ENCODE measurements at places on chromosomes 5 and 9.

DNA sequence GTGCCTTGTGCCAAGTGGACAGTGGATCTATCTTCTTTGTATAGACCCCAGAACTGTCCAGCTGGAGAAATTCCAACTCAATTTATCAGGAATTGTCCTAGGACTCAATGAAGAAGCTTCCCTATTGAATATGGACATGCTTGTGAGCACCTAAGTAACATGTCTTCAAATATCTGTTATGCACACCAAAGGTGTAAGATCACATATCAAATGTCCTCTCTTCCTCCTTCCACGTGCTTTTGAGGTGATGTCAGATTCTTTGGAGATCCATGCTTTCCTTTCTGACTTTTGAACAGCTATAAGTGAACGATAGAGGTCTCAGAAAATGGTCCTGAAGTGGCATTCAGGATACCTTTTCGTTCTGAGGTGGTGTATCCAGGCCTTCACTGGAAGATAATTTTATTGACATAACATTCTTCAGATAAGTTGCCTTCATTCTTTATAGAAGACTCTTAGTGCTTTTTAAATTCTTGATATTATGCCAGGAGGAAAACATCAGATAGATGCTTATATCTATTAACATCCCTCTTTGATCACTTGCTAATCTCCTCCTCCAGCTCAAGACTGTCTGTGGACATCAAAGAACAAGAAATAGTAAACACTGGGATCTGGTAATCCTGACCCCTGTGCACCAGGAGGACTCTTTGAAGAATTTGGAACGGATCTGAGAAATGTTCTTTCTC is 246.4 kb downstream of the SMARCA2 start:
- no peak for DNase-seq

GRCh38 chr5:91283326-91283725 is 99.8 kb downstream of the ARRDC3 start:
- no peak for DNase-seq

DNA sequence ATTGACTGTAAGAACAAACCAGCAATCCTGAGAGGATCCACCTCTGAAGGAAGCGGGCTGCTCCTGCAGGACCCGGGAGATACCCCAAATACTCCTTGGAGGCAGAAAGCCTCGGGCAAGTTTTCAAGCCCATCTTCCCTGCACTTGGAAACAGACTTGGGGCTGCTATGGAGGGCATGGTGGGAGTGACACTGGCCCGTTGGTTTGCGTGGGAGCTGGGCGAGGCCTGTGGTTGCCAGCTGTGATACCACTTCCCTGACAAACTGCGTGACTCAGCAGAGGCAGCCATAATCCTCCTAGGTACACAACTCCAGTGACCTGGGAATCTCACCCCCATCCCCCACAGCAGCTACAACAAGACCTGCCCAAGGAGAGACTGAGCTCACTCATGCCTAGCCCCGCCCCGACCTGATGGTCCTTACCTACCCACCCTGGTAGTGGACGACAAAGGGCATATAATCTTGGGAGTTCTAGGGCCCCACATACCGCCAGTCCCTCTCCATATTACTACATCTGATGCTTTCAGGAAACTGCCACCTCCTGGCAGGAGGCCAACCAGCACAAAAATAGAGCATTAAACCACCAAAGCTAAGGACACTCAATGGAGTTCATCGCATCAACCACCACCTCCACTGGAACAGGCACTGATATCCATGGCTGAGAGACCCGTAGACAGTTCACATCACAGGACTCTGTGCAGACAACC is 38.1 kb upstream of the VLDLR start:
- DNase-seq = no peak

DNA sequence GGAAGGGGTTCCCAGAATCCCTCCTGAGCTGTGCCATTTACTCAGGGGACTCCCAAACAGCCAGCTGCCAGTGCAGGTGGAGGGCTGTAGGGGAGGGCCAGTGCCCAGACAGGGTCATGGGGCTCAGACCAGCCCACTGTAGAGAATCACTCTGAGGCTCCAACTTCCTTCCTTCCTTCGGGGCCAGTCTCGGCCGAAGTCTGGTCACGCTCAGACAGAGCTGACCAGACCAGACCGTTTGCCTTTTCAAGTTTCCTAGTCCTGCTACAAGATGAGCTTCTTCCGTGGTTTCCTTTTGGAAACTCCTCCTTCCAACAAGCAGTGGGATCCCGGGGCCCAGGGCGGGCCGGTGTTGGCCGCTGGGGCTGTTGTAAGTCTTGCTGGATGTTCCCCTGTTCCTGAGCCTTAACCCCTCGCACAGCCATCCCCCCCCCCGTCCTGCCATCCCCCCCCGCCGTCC is 52.6 kb downstream of the SAR1B start:
- no peak for DNase-seq

GRCh38 chr5:6393596-6394194 is 15.3 kb upstream of the MED10 start:
- DNase-seq = no peak

DNA sequence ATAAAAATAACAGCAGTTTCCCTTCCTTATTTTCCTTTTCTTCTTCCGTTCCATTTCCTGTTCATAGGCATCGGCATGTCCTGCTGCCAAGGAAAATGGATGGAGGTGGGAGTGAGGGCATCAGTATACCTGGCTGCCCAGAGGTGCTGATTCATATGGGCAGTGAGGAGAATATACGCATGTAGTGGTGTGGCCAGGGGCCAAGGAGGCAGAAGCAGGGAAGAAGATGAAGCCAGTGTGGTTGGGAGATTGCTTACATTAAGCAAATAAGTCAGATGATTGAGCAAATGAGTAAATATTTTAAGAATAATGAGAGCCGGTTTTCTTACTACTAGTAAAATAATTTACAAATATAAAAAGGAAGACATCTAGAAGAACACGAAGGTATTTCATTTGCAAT is 344.9 kb upstream of the PAPPA start:
- no peak for DNase-seq

DNA sequence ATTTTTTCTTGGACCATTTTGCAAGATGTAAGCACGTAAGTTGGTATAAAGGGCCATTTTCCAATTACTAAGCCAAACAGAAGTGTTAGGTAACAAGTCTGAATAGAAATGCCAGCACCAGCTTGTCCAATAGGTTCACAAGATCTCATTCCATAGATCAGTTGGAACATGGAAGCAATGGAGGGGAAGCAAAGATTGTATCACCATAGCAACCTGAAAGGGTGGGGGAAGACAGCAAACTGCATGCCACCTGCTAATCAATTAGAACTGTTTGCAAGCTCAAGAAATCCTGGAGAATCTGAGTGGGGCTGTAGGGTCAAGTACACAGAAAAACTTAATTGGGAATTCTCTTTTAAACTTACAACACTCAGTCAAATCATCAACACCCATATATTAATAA is 264.9 kb upstream of the EFNA5 start:
- no peak for DNase-seq

GRCh38 chr5:2779459-2779858 is 28.0 kb upstream of the IRX2 start:
- DNase-seq = no peak

DNA sequence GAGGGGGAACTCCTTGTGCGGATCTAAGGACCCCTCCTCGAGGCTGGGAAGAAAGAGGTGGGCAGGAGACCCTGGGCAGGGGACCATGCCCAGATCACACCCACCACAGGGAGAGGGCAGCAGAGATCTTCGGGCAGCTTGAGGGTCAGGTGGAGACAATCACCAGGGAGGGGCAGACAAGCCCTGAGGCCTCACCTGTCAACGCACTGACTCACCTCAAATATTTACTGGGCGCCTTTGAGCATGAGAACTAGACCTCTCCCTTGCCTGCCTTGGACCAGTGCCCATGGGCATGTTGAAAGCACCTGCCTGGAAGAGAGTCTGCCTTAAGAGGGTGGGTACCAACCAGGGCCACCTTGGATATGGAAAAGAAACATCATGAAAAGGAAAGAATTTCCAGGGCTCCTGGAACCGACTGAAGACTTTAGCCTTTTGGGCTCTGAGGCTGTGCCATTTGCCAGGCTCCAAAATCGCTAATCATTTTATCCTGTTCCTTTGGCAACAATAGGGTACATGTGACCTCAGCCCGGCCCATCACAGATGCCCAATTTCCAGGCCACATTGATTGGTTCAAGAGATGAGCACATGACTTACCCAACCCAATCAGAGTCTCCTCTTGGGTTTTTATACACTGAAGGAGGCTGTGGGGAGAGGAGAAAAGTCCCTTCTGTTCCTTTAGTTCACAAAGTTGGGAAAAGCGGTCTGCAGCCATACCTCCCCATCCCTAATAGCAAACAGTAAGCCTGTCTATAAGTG is 10.4 kb upstream of the SPINK4 start:
- DNase-seq = peak; percentile 66

DNA sequence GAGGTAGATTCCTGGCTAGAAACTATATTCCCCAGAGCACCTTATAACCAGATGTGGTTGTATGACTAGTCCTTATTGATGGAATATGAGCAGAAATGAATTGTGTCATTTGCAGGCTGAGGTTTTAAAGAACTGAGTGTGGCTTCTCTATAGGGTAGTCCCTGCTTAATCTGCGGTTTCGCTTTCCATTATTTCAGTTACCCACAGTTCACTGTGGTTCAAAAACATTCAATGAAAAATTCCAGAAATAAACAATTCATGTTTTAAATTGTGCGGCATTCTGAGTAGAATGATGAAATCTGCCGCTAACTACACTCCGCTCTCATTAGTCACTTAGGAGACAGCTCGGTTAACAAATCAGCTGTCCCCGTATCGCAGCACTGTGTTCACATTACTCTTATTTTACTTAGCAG is 65.1 kb downstream of the ANKRD55 start:
- DNase-seq = no peak

GRCh38 chr5:77209495-77210090 is 887 bp upstream of the PDE8B start:
- DNase-seq = no peak

GRCh38 chr5:163407034-163407655 is 30.2 kb upstream of the CCNG1 start:
- DNase-seq = no peak

GRCh38 chr9:117084221-117084620 is 330.6 kb downstream of the ASTN2 start:
- DNase-seq = no peak

DNA sequence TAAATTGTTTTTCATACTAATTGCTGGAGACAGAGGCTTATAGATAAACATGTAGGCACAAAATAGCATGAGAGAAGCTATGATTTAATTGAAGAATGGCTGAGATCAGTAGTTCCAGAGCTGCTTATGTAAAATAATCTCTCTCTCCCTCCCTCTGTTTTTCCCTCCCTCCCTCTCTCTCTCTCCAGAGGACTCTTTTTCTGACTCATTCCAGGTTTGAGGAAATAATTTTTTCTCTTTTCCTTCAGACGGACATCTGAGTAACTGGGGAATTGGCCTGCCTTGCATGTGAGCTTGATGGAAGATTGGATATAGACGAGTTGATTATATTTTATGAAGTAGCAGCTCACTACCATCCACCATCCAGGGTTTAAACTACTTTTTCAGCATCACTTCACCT is 35.5 kb downstream of the KCTD16 start:
- no peak for DNase-seq

- no peak for DNase-seq
These were observed 7.5 kb upstream of the SLC12A7 start for GRCh38 chr5:1119312-1119831.

GRCh38 chr5:71960195-71960594 is 147.1 kb upstream of the MAP1B start:
- DNase-seq = no peak

DNA sequence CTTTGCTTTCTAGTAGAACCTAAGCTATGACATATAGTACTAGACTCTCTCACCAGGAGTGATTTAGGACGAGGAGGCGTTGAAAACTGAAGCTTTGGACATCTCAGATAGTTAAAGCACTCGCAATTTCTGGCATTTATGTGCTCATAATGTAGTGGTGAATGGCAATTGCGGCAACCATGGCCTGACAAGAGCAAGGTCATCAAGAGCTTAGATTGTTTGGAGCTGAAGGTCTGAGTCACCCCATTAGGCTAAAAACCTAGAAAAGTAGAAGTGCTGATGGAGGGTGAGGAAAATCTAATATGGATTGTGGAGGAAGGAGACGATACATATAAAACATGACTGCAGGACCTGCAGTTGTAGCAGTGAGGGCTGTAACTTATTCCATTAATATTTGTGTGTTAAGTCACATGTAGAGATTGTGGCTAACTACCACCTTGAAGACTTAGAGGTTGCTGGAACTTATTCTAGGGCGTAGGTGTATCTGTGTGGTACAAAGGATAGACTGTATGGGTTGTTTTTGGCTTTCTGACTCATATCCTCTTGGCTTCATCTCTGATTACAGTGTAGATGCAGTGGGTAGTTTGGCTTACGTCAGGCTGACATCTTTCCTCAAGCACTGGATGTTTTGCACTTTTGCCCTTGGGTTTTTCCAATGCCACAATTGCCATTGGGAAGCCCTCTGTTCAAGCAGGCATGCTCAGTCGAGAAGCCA is 138.9 kb upstream of the CDKN2B start:
- no peak for DNase-seq

GRCh38 chr5:20959347-20959746 is 971.3 kb upstream of the CDH18 start:
- DNase-seq = no peak

DNA sequence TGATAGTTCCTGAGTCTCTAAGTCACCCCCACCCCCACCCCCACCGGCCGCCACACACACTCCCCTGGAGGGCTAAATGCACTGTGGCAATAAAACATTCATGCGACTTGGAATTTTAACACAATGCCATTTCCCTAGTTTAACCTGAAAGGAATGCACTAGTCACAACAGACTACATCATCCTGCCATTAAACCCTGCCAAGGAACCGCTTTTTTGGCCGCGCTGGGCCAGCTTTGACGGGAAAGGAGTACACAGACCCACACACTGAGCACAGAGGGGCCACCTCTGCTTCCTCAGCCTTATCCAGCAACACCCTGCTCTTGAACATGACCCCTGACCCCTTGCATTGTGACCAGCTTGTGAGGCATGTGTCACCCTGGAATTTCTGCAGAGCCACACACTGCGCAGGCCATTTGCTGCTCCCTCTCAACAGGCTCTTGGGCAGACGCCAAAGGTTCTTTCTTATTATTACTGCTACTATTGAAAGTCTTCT is 165.3 kb downstream of the BNC2 start:
- no peak for DNase-seq

DNA sequence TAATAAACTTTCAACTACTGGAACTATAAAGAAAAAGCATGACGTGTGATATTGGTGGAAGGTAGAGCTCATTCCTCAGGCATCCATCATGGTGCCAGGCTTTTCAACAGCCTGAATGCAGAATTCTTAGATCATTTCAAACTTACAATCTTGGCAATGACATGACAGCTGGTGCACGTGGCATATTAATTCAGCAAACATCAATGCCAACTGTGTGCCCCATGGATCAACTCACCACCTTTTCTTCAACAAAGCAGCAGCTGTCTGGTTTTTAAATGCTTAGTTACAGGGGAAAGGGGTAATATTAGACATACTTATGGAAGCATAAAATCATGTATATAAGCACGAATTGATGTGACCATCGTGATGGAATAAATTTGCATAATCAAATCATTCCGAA is 56.0 kb upstream of the OR13F1 start:
- DNase-seq = no peak

- DNase-seq = no peak
These were observed 10.5 kb downstream of the CSF1R start for GRCh38 chr5:150075806-150076205.
